ENCODE measurements at places on chromosomes 6 and 20. TPM values are rescaled to one million over a fixed set of nuclear protein-coding genes. Genes with fewer than 3 reads are reported as not detected.
A peak's percentile ranks its signal among the peaks of the same experiment; 100 is the strongest.

The GGTLC1 gene
- total RNA-seq, result not detected

The PAK5 gene
- not detected for total RNA-seq

The SLC22A7 gene
- not detected for total RNA-seq

The CENPB gene
- 122 TPM for total RNA-seq

The ADGRF5 gene
- total RNA-seq, result 27.3 TPM

The CST2 gene
- not detected for total RNA-seq

The BTNL2 gene
- not detected for total RNA-seq

The BNIP5 gene
- total RNA-seq, result not detected

The SPO11 gene
- not detected for total RNA-seq

The C6orf132 gene
- total RNA-seq, result 5.7 TPM

- no peak for DNase-seq
Measured at GRCh38 chr6:157592541-157592940, 211.6 kb downstream of the ZDHHC14 start.

DNA sequence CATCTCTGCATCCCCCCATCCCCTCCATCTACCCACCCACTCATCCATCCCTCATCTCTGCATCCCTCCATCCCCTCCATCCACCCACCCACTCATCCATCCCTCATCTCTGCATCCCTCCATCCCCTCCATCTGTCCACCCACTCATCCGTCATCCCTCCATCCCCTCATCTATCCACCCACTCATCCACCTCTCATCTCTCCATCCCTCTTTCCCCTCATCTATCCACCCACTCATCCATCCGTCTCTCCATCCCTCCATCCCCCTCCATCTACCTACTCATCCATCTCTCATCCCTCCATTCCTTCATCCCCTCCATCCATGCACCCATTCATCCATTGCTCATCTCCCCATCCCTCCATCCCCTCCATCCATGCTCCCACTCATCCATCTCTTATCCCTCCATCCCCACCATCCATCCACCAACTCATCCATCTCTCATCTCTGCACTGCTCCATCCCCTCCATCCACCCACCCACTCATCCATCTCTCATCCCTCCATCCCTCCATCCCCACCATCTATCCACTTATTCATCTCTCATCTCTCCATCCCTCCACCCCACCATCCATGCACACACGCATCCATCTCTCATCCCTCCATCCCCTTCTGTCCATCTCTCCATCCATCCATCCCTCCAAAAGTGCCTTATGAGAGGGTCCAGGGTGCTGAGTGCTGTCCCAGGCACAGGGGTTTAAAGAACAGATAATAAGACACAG is 51.4 kb downstream of the WDR27 start:
- no peak for DNase-seq

GRCh38 chr6:26205161-26205624 is 118.0 kb downstream of the HFE start:
- DNase-seq, result peak; percentile 89

DNA sequence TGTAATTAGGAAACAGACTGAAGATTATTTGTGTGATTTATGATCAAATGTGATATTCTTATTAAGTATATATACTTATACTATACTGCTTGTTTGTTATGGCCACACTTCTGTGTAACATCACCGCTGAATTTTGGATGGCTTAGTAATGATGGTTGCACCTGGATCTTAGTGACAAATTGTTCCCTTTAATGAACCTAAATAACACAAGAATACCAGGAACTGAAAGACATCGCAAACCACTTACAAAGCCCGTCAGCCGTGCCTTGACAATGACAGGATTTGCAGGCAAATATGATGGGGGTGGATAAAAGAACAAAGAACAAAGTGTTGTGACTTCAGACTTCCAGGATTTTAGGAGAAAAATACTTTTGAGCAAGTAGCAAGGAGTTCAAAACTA is 67.1 kb downstream of the LAMP5 start:
- DNase-seq, result no peak

DNA sequence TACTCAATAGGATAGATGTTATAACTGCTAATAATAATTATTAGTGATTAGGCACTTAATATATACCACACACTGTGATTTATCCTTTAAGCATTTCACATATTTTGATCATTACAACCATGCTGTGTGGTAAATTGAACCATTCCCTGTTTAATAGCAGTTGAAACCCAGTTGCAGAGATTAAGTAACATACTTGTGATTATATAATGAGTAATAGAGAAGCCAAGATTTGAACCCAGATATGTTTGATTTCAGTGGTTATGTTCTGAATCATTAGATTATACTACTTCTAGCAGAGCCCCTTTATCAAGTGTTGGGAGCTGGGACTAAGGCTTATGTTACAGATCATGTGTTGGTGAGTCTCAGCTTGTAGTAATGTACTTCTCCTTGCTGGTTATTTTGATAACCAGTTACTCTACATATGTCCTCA is 44.1 kb downstream of the STK4 start:
- DNase-seq, result no peak

GRCh38 chr6:55423933-55424332 is 96.7 kb downstream of the GFRAL start:
- no peak for DNase-seq

DNA sequence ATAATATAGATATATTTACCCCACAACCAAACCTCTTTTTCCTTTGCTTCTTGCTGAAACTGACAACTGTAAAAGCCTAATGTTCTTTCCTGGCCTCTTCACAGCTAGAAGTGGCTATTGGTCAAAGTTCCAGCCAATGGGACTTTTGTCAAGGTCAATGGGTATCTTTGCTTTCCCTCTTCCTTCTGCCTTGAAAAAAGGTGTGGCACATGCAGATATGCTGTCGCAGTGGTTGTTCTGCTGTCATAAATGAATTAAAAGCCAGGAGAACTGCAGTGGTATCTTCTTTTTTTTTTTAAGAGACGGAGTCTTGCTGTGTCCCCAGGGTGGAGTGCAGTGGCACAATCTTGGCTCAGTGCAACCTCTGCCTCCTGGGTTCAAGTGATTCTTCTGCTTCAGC is 29.9 kb downstream of the MAN1A1 start:
- no peak for DNase-seq

DNA sequence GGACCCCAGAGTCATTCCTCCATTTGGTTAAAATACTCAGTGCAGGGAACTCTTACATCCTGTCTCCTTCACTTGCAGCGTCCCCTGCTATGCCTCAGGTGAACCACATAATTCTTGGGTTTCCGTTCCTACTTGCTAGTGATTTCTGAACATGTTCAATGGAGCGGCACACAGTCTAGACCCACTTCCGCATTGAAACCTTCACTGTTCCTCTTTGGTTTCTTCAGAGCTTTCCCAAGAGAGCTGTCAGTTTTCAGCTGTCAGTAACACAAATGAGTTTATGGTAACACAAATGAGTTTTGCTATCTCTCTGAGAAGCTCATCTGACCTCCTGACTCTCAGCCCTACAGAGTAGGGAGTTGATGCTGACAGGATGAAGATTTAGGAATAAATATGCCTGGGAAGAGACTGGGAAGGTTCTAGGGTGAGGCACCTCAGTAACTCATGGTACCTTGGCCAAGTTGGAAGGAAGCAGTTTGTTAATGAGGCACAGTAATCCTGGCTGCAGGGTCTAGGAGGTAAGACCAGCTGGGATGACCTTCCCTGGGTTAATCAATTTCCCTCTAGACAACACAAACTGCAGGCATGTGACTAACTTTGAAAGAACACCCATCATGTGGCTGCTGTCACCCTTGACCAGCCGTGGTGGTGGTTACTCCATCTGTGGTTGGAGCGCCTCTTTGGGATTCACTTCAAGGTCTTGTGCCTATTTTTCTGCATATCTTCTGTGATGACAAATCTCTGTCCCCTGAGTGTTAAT is 5.4 kb downstream of the SYS1 start:
- no peak for DNase-seq

DNA sequence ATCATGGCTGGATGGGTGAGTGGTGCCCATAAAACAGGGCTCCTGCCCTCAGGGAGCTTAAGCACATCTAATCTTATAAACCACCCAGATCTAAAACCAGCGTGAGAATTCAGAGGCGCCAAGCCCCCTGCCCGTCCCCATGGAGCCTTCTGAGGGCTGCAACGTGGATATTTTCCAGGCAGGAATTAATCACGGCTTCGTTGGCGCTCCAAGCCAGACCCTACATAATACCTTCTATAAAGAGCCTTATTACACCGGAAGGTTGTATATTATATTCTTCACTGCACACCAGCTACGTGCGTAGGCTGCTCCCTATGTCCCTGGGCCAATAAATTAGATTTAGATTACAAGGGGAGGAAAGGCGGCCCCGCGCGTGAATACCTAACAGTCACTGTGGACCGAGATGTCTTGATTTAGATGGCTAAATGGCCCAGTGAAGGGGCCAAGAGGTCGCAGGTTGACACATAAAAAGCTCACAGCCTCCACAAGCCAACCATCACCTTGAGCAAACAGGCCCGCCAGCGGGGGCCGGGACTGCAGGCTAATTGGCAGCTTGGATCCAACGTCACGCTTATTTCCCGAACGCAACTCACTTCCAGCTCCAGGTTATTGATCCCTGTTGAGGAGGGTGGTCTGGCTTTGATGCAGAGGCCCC is 64.7 kb upstream of the APCDD1L start:
- no peak for DNase-seq

- DNase-seq, result no peak
Measured at GRCh38 chr20:276620-277495, 13.7 kb downstream of the C20orf96 start.

- no peak for DNase-seq
Measured at GRCh38 chr20:2255926-2256531, 39.8 kb upstream of the TGM3 start.

GRCh38 chr20:48622421-48622820 is 205.4 kb downstream of the PREX1 start:
- DNase-seq, result no peak

- DNase-seq, result no peak
Measured at GRCh38 chr6:135165031-135165430, 16.1 kb upstream of the MYB start.

DNA sequence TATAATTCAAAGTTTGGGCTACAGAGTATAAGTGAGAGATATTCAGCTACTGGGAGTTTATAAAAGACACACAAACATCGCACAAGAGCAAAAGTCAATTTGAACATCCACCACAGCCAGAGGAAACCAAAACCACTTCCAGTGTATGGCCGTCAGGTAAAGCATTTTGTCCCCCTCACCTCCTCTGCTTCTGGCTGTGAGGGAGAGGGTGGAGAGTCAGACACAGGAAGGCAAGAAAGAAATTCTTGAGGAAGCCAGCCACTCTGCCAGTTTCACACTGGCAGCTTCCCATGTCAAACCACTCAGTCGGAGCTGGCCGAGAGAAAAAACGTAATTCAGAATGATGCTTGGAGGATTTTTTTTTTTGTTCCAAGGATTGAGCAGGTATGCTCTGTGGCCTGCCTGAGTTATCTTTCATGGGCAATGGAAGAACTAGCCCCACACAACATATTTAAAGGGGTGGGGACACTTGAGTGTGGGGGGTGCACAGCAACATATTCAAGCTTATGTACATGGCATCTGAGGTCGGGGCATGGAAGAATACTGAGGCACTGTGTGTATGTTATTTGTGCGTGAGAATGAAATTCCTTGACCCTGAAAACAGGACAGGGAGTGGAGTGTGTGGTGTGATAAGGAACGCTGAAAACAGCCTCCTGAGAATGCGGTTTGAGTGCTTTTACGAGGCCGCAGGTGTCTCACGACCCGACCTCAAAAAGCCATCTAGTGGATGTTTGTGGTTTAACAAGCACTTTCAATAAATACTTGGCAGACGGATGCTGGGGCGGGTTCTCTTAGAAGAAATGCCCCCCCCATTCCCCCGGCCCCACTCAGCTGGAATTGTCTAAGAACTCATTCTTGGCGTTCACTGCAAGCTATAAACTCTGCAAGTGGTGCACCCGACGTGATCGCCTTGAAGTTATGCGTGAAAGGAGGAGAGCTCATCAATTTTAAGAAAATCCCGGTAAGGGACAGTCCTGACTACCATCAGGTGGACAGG is 27.5 kb upstream of the ZBTB22 start:
- DNase-seq, result no peak

Data from heart left ventricle (tissue), 16 donors.